ENCODE measurements at places on chromosomes 3 and 15.
A peak's percentile ranks its signal among the peaks of the same experiment; 100 is the strongest.

- no peak for DNase-seq
Observed at GRCh38 chr15:69742361-69742760, 289.7 kb downstream of the RPLP1 start.

DNA sequence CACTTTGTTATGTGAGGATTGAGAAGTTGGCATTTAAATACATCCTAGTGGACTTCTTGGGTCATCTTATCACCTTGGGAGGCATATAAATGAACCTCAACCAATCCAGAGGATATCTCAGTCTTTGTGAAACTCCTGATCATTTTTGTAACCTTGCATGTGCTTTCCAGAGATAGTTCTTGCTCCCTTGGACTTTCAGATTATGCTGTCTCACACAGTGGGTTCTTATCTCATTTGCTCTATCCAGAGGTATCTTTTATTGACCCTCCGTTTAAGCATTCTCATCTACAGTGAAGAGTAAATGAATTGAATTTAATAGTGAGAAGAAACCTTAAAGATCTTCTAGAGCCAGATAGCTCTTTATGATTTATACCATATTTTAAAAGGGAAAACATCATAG is 10.4 kb downstream of the ARMC8 start:
- no peak for DNase-seq

GRCh38 chr3:83321891-83322290 is 1560.4 kb upstream of the GBE1 start:
- DNase-seq, result no peak

DNA sequence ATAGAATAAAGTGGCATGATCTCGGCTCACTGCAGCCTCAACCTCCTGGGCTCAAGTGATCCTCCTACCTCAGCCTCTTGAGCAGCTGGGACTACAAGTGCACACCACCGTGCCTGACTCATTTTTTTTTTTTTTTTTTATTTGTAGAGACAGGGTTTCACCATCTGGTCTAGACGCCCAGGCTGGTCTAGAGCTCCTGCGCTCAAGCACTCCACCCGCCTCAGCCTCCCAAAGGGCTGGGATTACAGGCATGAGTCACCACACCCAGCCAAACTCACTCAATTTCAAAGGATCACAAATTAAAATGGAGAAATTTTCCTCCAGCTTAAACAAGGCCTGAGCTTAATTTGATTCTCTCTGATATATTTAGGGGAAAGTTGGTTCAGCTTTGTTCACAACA is 27.3 kb upstream of the NMB start:
- DNase-seq, result peak; percentile 58

- DNase-seq, result no peak
Observed at GRCh38 chr3:174330303-174330702, 528.8 kb upstream of the NAALADL2 start.

- no peak for DNase-seq
Observed at GRCh38 chr3:109331692-109332091, 5.7 kb downstream of the DPPA4 start.

DNA sequence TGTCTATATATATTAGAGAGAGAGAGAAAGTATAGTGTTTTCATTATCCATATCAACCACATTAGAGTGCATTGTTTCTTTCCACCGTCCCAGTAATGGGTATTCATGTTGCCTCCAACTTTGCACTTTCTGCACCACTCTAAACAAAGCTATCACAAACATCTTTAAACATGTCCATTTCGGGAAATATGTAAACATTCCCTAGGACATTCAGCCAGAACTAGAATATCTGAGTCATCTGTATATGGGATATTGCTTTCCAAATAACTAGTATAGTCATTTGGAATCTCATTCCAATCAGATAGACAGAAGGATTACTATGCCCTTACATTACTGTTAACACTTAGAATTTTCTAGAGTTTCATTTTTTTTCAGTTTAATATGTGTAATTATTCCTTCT is 914.9 kb upstream of the EPHA6 start:
- DNase-seq, result no peak

DNA sequence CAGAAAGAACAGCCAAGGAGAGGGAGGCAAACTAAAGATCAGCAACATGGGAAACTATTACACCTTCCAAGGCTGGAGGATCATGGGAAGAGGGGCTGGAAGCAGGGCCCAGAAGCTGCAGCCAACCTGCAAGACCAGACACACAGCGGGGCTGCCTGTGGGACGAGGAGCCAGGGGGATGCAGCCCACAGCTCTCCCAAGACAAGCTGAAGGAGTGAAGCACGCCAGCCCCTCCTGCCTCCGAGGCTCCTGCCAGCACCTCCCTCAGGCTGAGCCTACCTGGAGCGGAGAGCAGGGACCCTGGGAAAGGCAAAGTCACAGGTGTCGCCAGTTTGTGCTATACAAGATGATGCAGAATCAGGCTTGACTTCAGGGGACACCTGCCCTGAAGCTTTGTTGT is 133.3 kb downstream of the OSBPL10 start:
- no peak for DNase-seq

DNA sequence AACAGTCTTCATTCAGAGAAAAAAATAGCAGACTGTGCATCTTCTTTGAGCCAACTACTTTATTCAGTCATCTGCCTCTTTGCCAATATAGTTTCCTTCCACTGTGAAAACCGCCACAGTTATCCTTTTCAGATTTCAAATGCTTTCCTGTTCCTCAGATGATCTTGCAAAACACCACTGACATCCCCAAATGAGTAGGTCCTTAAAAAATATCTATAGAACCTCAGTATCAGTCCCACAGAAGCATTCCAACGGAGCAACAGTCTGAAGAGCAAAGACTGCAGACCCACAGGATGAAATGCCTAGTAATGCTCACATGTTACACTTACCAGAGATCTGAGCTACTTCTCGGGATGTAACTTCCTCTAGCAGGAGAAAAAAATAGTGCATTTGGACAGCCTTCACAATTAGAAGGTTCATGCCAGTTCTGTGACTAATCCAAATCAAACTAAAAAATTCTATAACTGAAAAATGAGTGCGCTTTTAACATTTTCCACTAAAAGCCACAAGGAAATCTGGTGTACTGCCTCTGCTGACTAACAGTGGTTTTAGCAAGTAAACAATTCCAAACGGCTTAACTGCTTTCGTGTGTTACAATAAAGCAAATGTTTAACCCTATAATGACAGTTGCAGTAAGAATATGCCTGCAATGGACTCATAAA is at the start of gene ANKRD28:
Gene ANKRD28 (minus strand): TSS at position 338 of the 662 bp plus-strand sequence. CDS start 1,458 bp downstream, outside the sequence.
- DNase-seq, result no peak

DNA sequence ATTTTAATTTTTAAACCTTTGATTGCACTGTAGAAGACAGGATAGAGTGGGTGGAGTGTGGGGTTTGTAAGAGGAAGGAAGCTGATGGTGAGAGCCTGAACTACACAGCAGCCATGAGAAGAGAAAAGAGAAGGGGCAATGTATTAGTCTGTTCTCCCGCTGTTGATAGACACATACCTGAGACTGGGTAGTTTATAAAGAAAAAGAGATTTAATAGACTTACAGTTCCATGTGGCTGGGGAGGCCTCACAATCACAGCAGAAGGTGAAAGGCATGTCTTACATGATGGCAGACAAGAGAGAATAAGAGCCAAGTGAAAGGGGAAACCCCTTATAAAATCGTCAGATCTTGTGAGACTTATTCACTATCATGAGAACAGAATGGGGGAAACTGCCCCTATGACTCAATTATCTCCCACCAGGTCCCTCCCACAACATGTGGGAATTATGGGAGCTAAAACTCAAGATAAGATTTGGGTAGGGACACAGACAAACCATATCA is 37.3 kb downstream of the STARD5 start:
- DNase-seq, result no peak

DNA sequence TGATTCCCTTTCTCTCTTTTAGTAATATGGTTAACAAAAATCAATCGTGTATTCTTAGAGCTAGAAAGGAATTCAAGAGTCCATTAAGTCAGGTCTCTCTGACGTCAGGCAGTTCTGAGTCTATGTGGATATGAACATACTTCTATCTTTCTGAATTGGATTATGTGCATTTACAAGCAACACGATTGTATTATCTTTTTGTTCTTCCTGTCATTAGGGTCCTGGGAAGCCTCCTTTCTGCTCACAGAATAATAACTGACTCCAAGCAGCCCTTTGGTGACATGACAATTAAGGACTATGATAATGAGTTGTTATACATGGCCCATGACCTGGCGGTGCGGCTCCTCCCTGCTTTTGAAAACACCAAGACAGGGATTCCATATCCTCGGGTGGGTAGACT is 14.0 kb downstream of the EDEM1 start:
- no peak for DNase-seq

- DNase-seq, result no peak
Observed at GRCh38 chr3:146077181-146077580, 83.8 kb downstream of the PLOD2 start.

DNA sequence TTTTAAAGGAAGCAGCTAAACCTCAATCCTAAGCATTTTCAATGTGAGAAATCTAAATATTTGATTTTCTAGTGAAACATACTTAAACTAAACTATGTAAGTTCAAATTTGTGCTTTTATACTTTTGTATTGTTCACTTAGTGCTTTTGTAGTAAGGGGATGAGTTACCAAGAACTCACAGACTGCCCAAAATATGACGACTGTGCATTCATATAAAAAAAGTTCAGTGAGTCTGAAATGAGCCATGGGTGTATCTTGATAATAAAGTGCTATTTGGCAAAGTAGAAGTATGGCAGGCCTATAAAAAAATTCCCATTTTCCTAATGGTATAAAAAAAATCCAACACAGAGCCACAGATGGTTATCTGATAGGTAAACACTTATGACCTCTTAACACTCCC is 66.2 kb downstream of the NPTN start:
- DNase-seq, result no peak
